ENCODE measurements at places on chromosomes 3 and 15.

DNA sequence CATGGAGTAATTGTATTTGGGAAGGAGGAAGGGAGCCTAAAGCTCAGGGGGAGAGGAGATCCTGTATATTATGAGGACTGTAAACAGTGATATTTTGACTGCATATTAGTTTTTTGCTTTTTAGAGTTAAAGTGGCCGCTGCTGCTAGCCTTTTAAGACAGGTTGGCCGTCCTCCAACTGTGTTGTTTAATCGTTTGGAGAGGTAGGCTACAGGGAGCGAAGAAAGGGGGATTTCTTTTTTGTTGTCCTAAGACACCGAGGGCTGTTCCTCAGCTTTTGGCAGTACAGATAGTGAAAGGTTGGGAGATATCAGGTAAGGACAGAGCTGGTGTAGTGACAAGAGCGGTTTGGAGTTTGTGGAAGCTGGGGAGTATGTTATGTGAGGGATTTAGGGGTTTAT, 38.2 kb upstream of the RNF7 start:
- DNase-seq = no peak

- no peak for DNase-seq
Observed at GRCh38 chr3:189270248-189270832, 98.6 kb downstream of the TPRG1 start.

DNA sequence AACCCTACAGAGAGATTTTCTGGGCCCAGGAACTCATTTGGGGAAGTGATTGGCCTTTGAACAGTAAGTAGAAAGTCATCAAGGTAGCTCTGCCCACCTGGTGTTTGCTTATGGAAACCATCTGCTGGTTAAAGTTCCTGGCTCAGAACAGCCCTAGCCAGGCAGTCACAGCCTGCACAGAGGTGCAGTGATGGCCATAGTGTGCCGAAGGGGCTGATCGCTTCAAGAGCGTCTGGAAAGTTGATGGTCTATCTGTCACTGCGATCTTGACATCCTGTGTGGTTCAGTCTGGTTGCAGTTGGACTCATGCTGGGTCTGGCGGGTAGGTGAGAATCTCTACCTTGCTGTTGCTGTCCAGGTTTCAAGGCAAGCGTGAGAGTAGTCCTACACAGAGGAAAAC, 151.6 kb downstream of the SLCO3A1 start:
- DNase-seq = no peak

DNA sequence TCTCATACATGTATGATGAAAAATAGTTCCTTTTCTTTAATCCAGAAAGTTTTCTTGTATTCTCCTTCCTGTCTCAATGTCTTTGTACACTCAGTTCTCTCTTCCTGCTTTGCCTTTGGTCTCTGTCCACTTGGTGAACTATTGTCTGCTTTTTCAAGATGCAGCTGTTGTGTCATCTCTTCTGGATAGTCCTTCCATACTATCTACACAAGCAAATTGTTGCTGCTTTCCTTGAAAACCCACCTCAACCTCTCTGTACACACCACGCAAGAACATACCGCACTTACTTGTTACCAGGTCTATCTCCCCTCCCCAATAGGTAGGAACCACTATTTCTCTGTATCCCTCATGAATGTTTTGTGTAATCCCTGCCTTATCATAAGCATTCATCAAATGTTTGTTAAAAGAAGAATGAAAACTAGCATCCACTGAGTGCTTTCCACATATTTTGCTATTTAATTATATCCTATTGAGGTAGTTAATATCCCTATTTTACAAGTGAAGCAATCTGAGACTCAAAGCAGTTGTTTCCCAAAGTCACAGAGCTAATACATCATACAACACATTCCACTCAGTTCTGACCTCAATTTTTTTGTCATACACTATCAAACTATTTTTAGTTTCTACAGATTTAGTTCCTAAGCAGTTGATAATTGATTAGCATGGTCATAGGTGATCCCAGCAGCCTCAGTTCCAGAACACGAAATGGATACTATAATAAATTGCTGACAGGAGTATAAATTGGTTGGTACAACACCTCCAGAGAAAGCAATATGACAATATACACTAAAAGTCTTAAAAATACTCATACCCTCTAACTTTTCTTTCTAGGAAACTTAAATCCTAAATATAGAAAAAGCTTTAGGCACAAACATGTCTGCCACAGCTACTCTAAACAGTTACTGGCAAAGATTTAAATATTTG, 19.6 kb downstream of the HACL1 start:
- DNase-seq = no peak

GRCh38 chr3:151589311-151589710, 128.4 kb upstream of the IGSF10 start:
- no peak for DNase-seq

DNA sequence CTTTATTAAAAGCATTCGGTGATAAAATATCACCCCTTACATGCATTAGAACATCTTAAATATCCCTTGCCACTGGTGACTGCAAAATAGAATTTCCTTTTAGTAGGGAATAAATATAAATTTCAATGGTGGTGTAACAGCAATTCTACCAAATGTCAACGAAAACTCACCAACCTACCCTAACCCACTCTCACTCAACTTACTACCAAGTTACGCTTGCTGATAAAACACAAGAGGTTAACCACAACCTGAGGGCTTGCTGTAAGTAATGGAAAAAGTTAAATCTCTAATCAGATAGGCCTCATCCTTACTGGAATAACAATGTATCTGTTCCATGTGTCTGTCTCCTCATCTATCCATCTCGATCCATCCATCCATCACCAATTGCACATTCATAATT, 274.7 kb downstream of the FOXP1 start:
- DNase-seq = no peak

GRCh38 chr15:67784090-67784781, 41.1 kb upstream of the SKOR1 start:
- DNase-seq = peak; percentile 65

GRCh38 chr3:141699324-141699723, 38.8 kb upstream of the RNF7 start:
- no peak for DNase-seq

GRCh38 chr15:84947947-84948830, 33.5 kb upstream of the PDE8A start:
- DNase-seq = no peak

DNA sequence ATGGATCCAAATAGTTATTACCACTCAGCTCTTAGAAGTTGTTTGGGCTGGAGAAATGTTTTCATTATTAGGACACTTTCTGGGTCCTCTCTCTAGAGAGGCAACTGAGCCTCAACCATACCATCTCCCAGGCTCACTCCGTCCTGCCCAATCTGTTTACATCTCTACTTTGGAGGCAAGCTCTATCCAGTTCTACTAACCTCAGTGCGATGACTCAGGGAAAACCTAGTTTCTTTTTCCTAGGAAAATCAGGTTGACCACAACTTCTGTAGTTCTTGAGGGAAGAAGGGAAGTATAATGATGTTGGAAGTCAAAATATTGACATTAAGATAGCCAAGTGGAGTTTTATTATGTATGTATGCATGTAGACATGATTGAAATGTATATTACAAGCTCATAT, 40.4 kb downstream of the LPP start:
- no peak for DNase-seq

GRCh38 chr15:48426941-48427340, 95.7 kb downstream of the DUT start:
- no peak for DNase-seq

- no peak for DNase-seq
Observed at GRCh38 chr3:64892671-64893309, 205.0 kb upstream of the ADAMTS9 start.

- DNase-seq = no peak
Observed at GRCh38 chr3:122929188-122930062, 98.1 kb downstream of the SEMA5B start.

GRCh38 chr3:104132566-104133403, 1233.9 kb upstream of the ALCAM start:
- no peak for DNase-seq

GRCh38 chr3:53516339-53516738, 21.9 kb downstream of the CACNA1D start:
- DNase-seq = no peak

- DNase-seq = no peak
Observed at GRCh38 chr15:47620960-47621681, 96.2 kb upstream of the SEMA6D start.

DNA sequence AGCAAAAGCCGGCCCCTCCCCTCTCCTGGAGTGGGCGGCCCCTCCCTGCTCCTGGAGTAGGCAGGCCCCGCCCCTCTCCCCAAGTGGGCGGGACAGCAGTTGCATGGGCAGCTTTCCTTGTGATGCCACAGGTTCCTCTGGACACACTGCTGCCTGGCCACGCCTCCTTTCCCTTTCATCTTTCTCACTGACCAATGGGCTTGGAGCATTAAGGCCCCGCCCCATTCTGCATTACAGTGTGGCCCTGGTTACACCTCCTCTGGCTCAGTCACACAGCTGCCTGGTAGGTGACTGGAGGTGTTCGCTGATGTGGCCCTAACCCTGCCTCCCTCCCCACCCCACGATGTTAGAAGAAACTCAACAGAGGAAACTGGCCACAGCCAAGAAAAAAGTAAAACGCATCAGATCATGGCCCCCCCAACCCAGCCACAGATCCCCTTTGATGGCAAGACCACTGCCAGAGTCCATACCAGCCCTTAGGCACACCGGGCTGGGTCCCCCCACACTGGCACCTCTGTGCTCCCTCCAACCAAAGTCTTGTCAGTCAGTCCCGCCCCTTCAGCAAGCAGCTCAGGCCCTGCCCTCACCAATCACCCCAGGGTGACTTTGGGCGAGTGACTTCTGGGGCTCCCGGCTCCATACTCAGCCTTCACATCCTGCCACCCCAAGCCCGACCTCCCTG, 84.3 kb downstream of the ADAMTS7 start:
- DNase-seq = peak; percentile 23

GRCh38 chr15:30065025-30065801, 17.5 kb upstream of the GOLGA8J start:
- DNase-seq = no peak

DNA sequence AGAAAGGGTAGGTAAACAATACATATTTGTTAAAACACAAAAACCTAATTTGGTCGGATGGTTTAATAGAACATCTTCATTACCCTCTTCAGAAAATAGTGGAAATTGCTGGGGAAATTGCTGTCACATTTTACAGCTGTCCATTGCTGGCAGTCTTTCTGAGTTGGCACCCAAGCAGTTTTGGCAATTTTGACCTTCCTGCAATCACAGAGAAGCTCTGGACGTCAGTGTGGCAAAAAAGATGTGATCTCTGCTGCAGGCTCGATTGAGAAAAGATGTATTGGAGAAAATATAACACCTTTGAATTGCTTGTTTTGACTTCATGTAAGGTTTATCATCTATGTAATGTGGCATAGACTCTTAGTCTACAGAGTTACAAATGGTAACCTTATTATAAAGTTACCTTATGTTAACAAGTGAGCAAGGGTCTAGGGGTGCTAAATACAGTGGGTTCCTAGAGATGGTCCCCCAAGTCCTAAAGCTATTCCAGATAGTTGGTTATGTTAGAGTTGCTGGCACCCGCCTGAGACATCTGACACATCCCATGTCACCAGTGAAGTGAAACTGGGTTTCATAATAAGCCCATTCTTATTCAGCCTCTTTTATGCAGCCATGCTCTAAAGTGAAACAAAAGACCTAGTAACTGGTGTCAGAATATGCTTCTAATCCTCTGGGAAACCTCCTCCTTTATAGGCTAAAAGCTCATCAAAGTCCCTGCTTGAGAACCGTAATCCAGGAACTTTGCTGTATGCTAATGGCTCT, 14.0 kb downstream of the UBE2E1 start:
- DNase-seq = no peak

DNA sequence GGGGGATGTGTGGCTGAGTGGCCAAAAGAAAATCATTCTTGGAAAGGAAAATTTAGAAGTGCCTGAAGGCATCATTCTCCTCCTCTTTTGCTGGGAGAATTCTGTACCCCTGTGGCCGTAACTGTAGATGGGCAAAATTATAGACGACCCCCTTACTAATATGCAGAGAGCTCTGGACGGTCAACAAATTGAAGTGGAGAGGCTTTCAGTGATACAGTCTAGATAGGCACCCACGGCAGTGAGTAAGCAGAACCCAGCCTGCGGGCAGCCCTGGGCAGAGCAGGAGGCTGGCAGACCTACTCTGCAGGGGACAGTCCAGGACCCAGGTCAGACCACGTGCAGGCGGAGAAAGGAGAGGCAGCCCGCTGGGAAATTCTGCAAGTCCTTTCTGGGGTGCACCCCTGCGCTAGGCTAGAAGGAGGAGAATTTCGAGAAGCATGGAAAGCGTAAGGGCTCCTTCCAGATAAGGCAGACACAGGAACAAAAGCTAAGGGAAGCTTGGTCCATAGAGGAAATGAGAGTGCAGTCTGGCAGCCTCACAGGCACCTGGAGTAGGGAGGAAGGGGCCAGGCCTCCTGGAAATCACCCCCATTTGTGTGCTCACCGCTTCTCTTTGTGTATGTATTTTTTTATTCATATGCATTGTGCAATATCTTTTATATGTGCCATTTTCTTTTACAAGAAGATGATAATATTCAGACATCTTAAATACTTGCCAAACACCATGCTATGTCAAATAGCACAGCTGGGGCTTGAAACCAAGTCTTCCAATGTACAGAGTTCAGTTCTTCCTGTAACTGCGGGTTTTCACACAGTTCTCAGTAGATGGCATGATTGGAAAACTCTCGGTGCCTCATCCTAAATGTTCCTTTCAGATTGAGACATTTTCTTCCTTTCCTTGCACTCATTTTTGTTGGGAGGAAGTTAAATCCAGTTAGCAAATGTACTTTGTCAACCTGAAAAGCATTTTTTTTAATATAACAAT, 40.2 kb downstream of the LRRK1 start:
- no peak for DNase-seq
